ENCODE measurements at places on chromosomes 11 and 22.
A peak's percentile ranks its signal among the peaks of the same experiment; 100 is the strongest.

DNA sequence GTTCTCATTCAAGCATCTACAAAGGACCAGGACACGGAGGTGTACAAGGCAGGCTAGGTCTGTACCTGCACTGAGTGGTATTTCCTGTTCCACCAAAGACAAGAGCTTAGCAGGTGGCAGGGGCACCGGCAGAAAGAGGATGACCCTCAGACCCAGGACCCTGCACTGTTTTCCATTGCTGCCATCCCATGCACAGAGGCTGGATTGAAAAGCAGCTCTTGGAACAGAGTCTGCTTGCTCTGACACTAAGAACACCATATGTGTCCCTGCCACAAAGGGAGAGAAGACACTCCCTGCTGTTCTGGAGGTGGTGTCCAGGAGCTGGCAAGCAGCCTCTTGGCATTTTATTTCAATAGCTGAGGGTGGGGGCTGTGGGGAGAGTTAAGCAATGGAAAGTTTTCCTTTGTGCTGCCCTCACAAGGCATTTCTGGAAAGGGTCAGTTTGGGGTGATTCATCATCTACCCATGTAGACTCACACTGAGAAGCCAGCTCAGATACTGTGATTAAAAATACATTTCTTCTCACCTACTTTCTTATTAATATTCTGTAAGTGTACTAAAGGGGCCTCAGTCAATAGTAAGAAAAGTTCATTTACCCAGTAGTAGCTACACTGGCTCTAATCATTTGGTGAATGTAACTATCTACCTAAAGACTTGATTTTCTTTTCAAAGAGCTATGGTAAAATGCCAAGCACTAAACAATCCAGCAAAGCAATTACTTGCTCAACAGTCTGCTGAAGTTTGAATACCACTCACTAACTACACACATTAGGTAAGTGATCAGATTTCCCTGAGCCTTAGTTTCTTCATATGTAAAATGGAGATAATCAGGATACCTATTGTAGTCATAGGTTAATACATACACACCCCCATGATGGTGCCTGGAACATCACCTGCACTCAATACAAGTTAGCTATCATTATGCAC lies 55.2 kb downstream of the SLC1A2 start:
- peak; percentile 82 for DNase-seq

DNA sequence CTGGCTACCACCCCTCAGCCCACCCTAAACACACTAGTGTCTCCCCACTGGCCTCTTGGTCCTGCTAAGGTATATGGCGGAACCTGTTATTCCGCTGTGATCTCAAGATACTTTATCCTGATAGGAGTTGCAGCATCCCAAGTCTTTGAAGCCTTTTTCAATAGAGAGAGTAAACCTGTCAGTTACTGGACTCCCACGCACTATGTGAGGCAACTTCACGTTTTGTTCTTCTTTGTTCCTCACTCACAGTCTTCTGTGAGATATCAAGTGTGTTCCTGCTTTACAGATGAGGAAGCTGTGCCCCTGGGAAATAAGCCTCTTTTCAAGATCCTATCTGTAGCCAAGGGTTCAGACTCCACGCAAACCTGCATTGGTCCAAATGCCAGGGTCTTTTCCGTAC lies 127.8 kb downstream of the MYO18B start:
- no peak for DNase-seq

- peak; percentile 90 for DNase-seq
Observed at GRCh38 chr11:67373648-67374570, 511 bp upstream of the CLCF1 start.

GRCh38 chr22:47372596-47373385 lies 610.3 kb downstream of the TBC1D22A start:
- peak; percentile 46 for DNase-seq

- DNase-seq, result no peak
Observed at GRCh38 chr11:117606790-117607189, 190.2 kb downstream of the DSCAML1 start.

DNA sequence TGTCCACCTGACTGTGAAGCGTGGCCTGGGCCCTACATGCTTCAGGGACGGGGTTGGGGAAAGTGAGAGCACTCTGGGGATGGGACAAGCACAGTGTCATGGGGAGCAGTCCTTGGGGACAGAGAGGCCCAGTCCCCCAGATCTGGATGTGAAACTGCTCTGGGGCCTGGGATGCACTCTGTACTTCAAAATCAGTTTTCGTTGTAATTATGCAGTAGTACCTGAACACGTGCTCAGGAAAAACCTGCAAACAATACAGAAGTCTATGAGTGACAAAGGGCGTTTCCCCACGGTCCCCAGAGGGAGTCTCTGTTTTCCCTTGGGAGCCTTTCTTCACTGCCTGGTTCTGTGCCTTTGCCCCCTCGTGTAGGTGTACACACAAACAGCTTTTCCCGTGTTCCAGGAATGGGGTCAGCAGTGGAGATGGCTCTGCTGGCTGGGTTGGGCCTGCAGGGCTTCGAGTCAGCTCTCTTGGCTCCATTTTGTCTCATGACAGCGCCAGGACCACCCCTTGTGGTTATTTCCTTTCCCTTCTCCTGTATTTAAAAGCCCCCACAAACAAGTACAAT lies 5.2 kb upstream of the TNFRSF13C start:
- no peak for DNase-seq

DNA sequence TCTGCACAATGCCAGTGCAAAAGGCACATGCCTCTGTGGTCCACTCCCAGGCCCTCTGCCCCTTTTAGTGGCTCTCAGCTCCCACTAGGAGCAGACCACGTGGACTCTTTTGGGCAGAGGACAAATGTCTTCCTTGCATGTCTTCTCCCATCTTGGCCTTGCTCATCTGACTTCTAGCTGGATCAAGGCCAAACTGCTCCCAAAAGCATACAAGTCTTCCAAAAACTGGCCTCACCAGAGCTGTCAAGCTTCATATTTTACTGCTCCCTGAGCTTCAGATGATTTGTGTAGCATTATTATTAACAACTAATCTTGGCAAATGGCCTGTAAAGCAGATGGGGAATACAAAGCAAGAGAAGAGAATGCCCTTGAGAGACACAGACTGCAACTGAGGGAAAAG lies 6.9 kb downstream of the SMPD1 start:
- DNase-seq, result no peak

DNA sequence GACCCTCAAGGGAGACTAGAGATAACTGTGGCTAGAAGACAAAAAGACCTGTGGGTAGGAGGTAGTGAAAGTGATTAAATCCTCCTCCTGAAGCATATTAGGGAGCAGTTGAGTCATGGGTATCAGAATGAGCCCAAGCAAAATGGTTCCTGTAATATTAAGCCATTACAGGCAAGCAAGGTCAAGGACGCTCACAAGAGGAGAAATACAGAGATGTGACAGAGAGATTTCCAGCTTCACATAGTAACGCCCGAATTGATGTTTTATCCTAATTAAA lies 77.7 kb downstream of the FAM76B start:
- DNase-seq, result no peak

- no peak for DNase-seq
Observed at GRCh38 chr11:57751676-57752253, at the start of gene BTBD18. BTBD18 (minus strand) TSS chr11:57751819; CDS start chr11:57751188, 631 bp downstream.

GRCh38 chr11:64619811-64620380 lies 28.9 kb downstream of the SLC22A12 start:
- DNase-seq, result peak; percentile 30
